Breast epithelium (tissue), 4 donors: ENCODE measurements at places on chromosomes 5 and 9. TPM values are rescaled to one million over a fixed set of nuclear protein-coding genes. Genes with fewer than 3 reads are reported as not detected.

NUDCD2 gene
- 9.8 TPM for total RNA-seq

PCDHGB6 gene
- total RNA-seq = 8.8 TPM

FCN1 gene
- 0.44 TPM for total RNA-seq

GPR150 gene
- not detected for total RNA-seq
